ENCODE measurements at places on chromosomes 12 and 14.

GRCh38 chr14:71590131-71590530, 342.1 kb upstream of the RGS6 start:
- DNase-seq: no peak

DNA sequence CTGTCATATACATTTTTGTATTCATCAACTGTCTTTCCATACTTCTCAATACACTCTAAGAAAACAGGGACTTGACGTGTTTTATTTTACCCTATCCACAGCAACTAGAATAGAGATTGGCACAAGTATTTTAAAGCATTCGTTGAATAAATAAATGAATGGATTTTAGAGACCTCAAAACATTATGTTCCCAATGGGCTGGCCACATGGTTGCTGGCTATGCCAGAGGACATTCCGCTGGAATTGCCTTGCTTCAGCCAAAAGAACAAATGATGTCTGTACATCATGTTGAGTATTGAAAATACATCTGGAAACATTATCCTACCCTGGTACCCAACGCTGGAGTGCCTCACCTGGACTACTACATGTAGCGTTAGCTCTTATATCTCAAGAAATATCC, 132.8 kb upstream of the RAP1B start:
- no peak for DNase-seq

GRCh38 chr12:24840046-24840800, 108.7 kb downstream of the BCAT1 start:
- no peak for DNase-seq

DNA sequence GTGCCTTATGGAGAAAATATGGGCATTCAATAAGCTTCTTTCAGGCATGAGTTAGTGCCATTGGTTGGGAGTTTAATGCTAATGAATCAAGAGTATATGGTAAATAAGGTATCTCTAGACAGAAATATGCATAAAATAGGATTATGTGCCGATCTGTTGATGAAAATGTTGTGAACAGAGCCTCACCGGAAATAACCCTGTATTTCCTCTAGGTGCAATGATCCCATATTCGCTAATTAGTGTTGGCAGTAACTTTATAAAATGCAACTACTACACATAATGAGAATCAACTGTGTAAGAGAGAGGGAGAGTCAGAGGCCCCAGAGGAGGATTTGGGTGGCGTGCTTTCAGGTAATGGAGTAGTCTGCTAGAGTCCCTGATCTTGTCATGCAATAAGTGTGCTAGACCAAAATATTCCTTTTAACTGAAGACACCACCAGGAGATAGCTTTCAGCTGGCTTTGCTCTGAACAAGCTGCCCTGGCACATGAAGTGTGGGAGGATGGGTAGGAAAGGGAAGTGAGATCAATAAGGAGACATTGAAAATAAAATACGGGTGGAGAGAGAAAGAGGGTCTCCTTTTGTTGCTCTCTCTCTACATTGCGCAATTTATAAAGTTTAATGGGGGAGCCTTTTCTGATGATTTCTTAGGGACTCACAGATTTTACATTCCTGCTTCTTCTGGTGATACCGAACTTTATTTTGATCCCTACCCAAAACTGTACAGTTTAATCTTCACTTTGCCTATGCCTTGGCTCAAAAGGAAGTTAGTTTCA, 68.6 kb upstream of the PLXNC1 start:
- no peak for DNase-seq

DNA sequence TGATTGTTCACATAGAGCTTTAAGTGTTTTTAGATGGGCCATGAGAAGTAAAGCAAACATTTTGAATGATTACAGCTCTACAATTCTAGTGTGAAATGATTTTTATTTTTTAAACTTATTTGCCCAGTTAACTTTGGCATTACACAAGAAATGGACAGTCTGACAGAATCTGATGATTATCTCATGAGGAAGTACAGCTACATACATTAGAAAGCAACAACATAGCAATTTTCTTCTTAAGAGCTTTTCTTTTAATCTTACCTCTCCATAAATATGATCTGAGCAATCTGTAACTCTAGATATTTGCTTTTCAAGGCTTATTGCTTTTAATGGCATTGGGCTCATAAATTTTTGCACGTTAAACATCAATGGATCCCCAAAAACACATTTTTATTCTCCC, 26.5 kb upstream of the PPP1R12A start:
- no peak for DNase-seq

DNA sequence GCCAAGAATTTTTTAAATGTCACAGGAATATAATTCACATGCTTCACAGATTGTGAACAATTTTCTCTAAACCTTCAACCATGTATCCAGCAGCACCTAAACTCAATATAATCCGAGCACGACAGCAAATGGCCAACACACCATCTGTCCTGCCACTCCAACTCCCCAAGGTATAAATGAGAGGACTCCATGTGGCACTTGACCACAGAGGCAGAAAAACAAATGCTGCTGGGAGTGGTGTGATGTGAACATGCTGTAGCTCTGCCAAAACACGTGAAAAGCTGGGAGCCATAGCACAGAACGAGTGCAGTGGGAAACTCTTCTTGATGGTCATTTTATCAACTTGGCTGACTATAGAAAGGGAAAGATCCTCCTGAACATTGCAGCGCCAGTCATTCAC, 70.9 kb downstream of the LLPH start:
- DNase-seq: no peak

DNA sequence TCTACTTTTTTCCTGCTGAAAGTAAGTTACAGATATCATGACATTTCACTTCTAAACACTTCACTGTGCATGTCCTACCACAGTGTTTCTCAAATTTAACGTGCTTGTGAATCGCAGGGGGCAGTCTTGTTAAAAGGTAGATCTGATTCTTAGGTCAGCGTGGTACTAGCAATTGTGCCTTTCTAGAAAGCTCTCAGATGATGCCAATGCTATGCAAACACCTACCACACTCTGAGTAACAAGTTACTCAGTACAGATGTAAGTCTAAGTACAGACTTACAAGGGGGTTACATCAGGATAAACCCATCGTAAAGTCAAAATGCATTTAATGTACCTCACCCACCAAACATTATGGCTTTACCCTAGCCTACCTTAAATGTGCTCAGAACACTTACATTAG, 22.4 kb downstream of the TM7SF3 start:
- no peak for DNase-seq

GRCh38 chr14:82394916-82395315, 861.3 kb upstream of the SEL1L start:
- no peak for DNase-seq

- no peak for DNase-seq
Observed at GRCh38 chr12:120720234-120720986, 5.2 kb upstream of the ACADS start.

DNA sequence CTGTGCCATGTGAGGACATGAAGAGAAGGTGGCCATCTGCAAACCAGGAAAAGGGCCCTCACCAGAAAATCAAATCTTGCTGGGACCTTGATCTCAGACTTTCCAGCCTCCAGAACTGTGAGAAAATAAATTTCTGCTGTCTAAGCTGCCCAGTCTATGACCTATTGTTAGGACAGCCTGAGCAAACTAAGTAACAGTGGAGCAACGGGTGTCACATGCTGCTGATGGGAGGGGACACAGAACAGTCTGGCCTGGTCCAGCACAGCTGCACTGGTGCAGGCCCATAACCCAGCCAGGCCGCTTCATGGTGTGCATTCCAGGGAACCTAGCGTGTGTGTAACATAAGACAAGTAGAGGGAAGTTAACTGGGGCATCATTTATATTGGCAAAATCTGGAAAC, 42.1 kb downstream of the GRIP1 start:
- no peak for DNase-seq

GRCh38 chr14:85907536-85907935, 377.6 kb downstream of the FLRT2 start:
- DNase-seq: no peak

- DNase-seq: no peak
Observed at GRCh38 chr12:115155665-115156645, 472.0 kb upstream of the TBX3 start.

GRCh38 chr14:69617796-69618195, 6.4 kb downstream of the SUSD6 start:
- DNase-seq: no peak

DNA sequence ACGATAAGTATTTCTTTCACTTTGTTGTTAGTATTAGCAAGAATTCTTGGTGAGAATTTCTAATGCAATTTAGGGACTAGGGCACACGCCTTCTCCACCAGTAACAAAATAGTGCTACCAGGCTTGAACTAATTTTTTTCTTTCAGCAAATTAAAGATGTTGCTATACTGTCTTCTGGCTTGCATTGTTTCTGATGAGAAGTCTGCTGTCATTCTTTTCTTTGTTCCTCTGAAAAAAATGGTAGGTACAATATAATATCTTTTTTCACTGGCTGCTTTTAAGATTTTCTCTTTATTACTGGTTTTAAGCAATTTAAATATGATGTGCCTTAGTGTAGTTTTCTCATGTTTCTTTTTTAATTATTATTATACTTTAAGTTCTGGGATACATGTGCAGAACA, 171.2 kb downstream of the PCNX1 start:
- DNase-seq: no peak

DNA sequence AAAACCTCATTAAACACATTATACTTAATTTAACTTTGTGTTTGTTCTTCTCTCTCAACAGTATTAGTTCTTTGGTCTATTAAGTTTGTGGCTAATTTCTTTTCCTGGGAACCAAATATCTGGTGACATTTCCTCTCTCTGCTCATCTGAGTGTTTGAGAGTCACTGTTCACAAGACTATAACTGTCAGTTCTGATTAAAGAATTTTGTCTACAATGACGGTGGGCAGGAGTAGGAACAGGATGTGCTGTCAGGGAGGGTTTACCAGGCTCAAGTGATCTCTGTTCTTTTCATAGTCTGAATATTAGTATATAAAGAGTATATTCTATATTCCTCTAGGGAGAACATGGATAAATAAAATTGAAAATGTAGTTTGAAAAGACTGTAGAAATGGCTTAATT, 92.9 kb downstream of the ALG10B start:
- DNase-seq: no peak

DNA sequence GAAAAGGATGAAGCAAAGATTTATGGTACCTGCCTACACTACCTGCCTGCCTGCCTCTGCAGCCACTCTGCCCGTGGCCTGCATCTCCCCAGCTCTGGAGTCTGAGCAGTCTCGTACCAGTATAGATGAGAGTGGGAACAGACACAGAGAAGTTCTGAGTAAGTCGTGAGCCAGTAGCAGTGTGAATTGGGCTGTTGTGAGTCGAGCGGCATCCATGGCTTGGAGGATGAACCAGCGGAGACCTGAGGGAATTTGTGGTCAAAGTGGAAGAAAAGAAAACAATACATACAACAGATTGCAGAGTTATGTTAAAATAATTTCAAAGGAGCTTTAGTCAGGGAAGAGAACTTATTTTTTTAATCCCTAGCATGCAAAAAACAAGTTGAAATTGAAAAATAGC, 25.3 kb downstream of the C2CD5 start:
- no peak for DNase-seq

DNA sequence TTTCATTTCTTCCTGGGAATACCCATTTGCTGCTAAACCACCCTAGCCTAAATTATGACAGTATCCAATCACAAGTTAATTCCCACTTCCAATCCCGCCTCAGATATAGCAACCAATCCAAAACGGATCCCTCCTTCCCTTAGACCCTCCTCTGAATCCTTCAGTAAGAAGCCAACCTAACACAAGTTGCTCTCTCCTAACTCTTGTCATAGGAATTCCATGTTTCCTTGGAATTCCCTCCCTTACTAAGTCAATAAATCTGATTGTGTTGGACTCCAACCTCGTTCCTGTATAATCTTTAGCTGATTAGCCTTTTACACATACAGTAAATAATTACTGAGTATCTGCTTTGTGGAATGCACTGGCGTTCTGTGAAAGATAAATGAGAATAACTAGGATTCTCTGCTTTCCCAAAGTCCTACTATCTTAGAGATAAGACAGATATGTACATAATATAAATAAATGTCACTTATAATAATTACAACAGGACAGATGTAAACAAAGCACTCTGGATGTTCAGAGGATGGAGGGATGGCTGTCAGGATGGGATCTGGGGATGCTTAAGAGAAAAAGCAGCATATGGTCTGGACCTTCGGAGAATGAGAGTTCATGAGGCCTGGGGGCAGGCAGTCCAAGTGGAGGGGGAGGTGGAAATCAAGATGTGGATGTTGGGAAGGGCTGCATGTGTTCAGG, 185.8 kb upstream of the SOX5 start:
- no peak for DNase-seq

DNA sequence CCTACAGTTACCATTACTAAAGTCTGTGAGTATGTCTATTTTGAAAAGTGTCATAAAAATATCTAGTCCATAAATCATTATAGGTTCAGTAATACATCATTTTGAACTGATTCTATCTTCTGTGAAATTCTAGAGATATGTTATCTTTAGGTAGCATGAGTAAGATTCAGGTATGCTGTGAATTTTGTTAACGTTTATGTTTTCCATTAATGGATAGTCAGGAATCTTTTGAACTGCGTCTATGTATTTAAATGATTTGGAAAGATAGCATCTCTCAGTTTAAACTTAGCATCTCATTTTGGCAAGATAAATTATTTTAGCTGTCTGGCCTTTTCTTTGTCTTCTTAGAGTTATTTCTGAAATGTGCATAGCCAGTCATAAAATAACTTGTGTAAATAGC, 8.3 kb downstream of the ALG10B start:
- no peak for DNase-seq

DNA sequence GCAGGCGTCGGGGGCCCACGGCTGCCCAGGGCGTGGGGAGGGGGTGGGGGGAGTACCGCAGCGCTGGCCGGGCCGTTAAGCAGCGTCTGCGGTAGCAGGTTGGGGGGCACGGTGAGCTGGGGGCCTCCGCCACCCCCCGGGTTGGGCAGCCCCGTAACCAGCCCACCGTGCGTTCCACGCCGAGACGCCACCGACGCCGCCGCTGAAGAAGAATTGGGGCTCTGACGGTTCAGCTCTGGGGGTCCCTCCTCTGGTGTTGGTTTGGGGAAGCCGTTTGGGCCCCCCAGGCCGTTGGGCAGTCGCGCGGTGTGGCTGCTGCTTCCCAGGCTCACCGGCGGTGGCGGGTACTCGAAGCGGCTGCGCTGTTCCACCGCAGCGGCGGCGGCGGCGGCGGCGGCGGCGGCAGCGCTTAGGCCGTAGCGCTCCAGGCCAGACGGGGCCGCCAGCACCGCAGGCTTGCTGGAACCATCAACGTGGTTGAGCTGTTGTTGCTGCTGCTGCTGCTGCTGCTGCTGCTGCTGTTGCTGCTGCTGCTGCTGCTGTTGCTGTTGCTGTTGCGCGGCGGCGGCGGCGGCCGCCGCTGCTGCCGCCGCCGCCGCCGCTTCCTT, 1.5 kb downstream of the IRF2BPL start:
- DNase-seq: peak; percentile 60

DNA sequence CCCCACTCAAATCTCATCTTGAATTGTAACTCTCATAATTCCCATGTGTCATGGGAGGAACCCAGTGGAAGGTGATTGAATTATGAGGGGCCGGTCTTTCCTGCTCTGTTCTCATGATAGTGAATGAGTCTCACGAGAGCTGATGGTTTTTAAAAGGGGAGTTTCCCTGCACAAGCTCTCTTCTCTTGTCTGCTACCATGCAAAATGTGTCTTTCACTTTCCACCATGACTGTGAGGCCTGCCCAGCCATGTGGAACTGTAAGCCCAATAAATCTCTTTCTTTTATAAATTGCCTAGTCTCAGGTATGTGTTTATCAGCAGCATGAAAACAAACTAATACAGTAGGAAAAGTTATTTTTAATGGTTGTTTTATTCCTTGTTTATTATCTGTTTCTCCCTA, 146.0 kb downstream of the FSCB start:
- no peak for DNase-seq

Measured in activated naive CD8-positive, alpha-beta T cell treated with anti-CD3 and anti-CD28 coated beads for 36 hours (primary cell).